ENCODE measurements at places on chromosomes 4 and X.

DNA sequence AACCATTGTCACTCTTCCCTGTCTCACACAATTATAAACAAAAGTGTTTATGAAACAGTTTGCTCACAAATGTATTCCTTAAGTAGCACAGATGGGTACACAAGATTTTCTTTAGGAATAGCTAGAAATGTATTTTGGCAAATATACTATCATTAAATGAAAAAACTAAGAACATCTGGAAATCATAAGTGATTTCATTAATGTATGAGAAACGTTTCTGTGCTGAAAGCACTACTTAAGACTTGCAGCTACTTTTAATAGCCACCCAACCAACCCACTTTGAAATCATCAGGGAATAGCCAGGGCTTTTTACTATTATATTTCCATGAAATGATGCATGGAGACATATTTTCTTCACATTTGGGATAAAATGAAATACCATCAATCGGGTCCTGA lies 62.3 kb upstream of the NAP1L5 start:
- no peak for DNase-seq

GRCh38 chr4:150089732-150090131 lies 11.5 kb downstream of the DCLK2 start:
- DNase-seq = no peak

GRCh38 chrX:84729809-84730208 lies 227.6 kb upstream of the HDX start:
- DNase-seq = peak; percentile 16

DNA sequence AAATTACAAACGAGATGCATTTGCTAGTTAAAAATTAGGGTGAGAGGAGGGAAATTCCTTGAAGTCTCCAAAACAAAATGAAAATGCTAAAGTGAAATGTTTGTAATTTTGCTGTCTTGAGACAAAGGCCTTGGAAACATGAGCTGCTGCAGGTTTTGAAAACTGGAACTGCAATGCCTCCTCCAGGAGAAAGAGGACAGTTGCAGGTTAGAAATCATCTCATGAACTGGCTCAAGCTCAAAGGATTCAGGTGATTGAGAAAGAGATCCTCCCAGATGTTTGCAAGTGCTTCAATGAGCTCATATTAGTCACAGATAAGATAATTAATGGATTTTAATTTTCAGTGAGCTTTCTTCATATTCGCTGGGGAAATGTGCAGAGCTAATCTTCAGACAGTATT lies 32.4 kb downstream of the SMPX start:
- peak; percentile 15 for DNase-seq

GRCh38 chrX:38365954-38366353 lies 13.6 kb downstream of the OTC start:
- no peak for DNase-seq

DNA sequence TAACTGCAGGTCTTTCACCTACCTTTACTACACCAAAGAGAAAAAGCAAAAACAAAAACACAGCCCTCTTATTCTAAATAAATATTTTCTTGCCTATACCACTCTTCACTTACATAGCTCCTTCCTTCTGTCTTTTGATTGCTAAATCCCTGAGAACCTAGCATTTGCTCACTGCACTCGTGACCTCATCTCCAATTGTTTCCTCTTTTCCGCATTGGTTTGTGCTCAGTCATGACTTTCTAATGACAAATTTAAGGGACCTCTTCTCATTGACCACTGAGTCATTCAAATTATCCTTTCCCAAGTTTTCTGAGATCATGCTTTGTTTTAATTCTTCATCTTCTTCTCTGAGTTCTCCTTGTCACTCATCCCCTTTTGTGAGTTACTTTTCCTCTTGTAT lies 1697.1 kb downstream of the STIM2 start:
- DNase-seq = peak; percentile 37

- no peak for DNase-seq
Observed at GRCh38 chr4:75180790-75181776, 248.2 kb downstream of the PARM1 start.

DNA sequence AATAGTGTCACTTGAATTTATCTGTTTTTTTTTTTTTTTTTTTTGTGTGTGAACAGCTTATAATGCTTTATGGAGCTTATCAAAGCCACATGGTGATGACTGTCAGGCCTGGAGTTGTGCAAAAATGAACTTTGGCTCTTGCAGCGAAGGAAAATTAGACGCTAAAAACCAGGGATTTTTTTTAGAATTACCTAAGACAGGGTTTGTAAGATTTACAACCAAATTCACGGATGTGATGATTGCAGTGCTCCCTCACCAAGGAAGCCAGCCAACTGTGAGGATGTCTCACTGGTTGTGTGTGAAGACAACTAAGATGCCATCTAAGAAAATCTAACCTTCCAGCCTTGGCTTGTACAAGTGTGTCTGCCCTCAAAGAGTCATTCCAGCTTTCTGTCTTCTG lies 127.1 kb upstream of the SLC4A4 start:
- DNase-seq = peak; percentile 72

GRCh38 chr4:75683482-75684155 lies 10.4 kb upstream of the G3BP2 start:
- DNase-seq = no peak

DNA sequence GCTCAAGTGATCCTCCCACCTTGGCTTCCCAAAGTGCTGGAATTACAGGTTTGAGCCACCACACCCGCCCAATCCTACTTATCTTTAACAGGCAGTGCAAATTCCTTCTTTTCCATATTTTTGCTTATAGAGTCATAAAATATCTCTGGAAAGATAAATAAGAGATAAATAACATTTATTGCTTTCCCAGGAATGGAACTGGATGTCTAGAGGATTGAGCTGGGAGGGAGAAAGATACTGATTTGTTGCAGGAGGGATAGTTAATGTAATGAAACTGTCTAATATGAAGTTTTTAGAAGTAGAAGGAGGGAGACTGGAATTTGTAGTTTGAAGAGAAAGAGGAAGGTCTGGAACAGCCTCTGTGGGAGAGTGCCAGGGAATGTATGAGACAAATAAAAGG lies 20.2 kb downstream of the ITGB1BP2 start:
- no peak for DNase-seq

DNA sequence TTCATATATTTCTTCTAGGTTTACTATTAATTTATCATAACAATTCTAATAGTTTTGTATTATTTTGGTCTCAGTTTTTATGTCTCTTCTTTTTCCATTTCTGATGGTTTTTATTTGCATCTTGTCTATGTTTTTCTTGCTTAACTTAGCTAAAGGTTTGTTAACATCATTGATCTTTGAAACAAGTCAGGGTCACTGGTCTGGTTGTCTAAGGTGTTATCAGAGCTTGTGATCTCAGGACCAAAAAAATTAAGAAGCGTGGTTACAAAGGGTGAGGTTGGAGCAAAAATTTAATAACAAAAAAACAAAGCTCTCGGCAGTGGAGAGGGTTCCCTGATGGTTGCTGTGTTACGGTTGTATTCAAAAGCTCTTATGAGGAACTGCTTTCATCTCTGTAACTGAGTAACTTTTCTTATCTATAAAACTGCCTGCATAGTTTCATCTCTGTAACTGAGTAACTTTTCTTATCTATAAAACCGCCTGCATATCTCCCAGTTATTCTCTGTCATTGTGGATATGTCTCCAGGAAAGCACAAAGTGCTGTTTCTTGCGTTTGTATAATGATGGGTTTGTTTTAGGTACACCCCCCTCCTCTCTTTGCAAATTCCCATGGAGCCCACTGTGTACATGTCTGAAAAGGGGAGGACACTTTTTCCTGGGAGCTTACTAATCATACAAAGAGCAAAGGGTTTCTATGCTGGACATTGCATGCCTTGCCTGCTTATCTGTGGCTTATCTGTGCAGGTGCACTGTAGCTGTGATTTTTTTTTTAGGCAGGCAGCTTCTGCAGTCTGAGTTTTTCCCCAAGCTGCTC lies 62.4 kb upstream of the UGT2B15 start:
- no peak for DNase-seq

DNA sequence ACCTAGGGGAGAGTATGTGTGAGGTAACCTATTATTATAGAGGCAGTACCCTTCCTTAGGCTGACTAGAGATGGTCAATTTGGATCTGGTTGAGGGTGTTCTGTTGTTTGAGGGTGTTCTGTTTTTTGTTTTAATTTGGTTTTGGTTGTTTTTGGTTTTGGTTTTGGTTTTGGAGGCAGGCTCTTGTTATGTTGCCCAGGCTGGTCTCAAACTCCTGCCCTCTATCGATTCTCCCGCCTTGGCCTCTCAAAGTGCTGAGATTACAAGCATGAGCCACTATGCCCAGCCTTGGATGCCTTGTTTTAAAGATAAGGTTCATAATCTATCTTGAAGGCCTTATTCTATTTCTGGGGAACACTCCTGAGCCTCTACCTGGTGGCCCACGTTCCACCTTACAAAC lies 912 bp downstream of the CXorf65 start:
- DNase-seq = no peak

DNA sequence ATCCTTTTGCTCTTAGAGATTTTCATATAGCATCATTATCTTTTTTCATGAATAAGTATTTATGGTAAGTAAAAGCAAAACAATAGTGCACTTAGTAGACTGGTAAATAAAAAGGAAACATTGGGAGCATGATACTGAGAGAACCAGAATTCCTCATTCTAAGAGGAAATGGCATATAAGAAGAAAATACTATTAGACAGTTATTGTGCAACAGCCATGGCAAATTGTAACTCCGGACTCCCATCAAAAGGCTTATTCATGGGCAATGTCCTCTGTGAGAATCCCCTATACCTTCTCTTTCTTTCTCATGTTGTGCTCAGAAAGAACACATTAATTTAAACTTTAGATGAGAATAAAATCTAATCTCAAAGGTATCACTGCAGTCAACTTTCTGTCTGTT lies 42.4 kb downstream of the SPATA18 start:
- no peak for DNase-seq

GRCh38 chr4:91454111-91454510 lies 849.7 kb upstream of the GRID2 start:
- no peak for DNase-seq

DNA sequence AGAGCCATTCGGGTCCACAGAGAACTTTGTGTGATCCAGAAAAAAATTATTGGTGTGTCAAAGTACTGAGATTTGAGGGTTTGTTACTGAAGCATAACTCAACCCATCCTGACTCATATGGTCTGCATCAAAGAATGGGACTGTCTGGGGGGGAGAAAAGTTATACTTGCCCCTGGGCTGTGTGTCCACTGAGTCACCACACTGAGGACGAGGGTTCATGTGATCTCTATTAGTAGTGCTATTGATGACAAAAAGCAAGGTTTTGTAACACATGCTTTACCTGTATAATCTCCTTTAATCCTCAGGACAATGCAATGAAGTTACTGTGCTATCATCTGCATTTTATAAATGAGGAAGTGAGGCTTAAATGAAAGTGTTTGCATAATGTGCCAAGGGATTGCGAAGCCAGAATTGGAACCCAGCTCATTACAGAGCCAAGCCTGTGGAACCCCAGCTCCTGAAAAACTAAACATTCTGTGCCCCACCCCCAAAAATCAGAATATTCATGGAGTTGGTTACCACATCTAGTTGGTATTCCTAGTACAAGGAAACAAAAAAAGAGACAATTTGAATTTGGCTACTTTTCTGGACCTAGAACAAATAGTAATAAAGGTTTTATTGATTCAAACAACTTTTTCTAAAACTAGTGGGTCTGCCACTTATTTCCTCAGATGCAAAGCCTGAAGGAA lies 31.2 kb downstream of the CCDC149 start:
- no peak for DNase-seq

- no peak for DNase-seq
Observed at GRCh38 chrX:115490814-115491213, 70.2 kb upstream of the PLS3 start.

GRCh38 chrX:153684467-153685155 lies 3.1 kb upstream of the SLC6A8 start:
- no peak for DNase-seq

GRCh38 chr4:99215521-99215920 lies 3.5 kb downstream of the ADH6 start:
- DNase-seq = no peak

DNA sequence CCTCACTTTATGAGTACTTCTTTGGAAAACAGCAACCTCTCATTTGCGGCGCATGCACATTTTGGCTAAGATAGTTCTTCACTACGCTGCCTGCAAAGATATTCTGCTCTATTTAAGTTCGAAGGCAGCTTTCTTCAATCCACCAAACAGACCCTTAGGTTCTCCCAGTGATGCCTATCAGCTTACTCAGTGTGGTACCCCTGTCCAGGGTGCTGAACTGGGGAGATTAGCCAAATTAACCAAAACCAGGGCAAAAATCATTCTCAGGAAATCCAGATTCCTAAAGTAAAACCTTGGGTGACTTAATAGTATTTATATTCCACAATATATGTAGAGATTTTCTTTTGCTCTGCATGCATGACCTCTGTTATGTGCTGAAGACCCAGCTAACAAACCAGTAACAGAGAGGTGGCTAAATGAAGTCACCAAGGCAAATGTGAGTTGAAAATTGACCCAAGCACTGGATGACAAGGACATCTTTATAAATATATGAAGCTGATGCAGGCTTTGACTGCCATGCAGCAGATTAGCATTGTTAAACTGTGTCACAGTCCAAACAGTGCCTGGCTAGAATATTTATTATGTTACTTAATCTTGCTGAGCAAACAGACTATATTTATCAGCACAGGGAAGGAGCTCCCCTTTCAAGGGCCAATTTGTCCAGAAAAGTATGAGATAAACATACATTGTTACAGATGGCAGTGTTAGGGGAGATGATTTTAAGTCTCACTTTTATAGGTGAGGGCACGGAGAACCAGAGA lies 418.2 kb downstream of the STIM2 start:
- no peak for DNase-seq

GRCh38 chrX:101385795-101386541 lies at the start of gene BTK:
BTK (minus strand) TSS chrX:101386191; CDS start chrX:101375284, 10,907 bp downstream.
- no peak for DNase-seq

DNA sequence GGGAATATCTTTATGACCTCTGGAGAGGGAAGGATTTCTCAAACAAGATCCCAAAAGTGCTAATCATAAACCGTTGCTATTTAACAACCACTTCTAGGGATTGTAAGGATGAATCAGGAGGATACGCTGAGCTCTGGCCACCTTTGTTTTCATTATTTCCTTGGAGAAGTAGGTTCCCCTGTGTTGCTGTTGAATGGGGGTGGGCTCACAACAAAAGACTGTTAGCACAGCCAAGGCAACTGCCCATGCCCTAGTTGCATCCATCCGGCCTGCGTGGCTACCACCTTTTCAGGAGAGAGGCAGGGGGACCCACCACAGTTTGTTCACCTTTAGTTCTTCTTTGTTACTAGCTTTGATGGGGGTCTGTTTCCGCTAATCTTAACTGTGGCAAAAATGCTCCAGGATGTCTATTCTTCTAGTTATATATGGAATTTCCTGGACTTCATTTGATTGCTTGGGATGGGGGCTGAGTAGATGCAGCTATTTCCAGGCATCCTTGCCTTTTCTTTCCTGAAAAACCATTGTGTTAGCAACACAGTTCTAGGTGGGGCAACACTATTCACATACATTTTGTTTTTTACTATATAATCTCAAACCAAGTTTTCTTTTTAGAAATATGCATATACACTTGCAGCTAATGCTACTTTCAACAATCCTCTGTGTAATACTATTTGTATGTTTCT lies 95.4 kb downstream of the KDR start:
- DNase-seq = no peak

All from GM04504 (cell line).